ENCODE measurements at places on chromosomes 12 and 14.

- peaks cover 4% of the 10 kb centered on the region for H3K36me3 ChIP-seq
- no peak overlapping the region for H3K27ac ChIP-seq
- H3K4me3 ChIP-seq: no peak overlapping the region
- H3K27me3 ChIP-seq: no peaks in the 10 kb centered on the region
- DNase-seq: no peak
Observed at GRCh38 chr12:67354966-67355365, 85.8 kb downstream of the CAND1 start.

DNA sequence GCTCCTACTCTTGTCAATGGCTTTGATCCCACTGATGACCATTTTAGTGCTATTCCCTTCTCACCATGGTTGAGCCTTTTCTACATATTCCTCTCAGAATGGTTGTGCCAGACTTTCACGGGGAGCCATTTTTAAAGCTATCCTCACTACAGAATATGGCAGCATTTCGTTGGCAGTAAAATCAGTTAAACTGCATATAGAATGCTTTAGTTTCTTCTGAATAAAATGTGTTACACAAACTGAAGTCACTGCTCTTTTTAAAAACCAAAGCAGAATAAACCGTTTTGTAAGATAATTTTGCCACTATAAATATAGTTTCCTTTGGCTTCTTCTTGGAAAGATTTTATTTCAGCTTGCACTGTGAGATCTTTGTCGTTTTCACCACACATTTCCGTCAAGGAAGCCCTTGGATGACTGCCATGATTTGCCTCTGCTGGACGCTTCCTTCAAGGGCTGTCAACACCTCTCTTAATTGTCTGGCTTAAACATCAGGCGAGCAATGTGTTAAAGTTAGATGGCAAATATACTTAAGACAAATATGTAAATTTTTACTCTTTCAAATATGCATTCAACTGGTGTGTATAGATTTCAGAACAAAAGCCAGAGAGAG, 624.2 kb downstream of the DIO2 start:
- no peaks in the 10 kb centered on the region for H3K4me1 ChIP-seq
- no peaks in the 10 kb centered on the region for H3K27me3 ChIP-seq
- no peaks in the 10 kb centered on the region for H3K36me3 ChIP-seq
- H3K27ac ChIP-seq: no peak overlapping the region
- DNase-seq: no peak

DNA sequence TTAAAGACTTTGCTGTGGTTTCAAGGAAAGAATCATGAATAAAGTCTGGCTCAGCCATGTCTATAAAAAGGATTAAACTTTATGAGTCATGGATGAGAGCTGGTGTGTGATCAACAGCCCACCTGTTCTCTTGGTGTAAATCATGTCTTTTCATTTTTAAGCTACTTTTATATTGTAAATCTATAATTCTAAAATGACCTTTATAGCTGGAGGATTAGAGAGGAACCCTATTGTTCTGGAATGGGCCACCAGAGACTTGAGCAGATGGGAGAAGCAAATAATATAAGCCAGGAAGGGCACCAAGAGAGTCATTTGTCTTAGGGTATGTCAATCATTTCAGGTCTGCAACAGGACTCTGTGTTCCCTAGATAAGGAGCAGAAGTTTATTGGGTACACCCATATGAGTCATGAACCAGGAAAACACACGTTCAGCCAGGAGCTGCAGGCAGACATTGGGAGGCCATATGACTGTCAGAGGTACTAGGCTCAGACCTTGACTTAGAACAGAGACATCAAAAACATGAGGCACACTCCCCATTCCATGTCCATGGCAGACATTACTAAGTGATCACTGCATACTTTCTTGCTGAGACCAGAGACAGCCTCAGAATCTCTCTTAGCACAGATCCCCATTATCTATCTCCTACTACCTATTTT, 49.3 kb downstream of the NDUFA12 start:
- peaks cover 48% of the 10 kb centered on the region for H3K27me3 ChIP-seq
- H3K27ac ChIP-seq: no peak overlapping the region
- no peak for DNase-seq
- H3K4me3 ChIP-seq: no peak overlapping the region

- peaks cover 22% of the 10 kb centered on the region for H3K27me3 ChIP-seq
- H3K4me3 ChIP-seq: no peak overlapping the region
- peaks cover 1% of the 10 kb centered on the region for H3K4me1 ChIP-seq
Observed at GRCh38 chr12:15682826-15683225, 106.4 kb downstream of the EPS8 start.

All from activated naive CD8-positive, alpha-beta T cell treated with anti-CD3 and anti-CD28 coated beads, Interleukin-2, amount 10 ng/mL, durations not matched to agents 7 days and 5 days (primary cell).